ENCODE measurements at places on chromosomes 6 and 20.

- DNase-seq: no peak
These were observed 74.6 kb downstream of the OR2B2 start for GRCh38 chr6:27837625-27838057.

DNA sequence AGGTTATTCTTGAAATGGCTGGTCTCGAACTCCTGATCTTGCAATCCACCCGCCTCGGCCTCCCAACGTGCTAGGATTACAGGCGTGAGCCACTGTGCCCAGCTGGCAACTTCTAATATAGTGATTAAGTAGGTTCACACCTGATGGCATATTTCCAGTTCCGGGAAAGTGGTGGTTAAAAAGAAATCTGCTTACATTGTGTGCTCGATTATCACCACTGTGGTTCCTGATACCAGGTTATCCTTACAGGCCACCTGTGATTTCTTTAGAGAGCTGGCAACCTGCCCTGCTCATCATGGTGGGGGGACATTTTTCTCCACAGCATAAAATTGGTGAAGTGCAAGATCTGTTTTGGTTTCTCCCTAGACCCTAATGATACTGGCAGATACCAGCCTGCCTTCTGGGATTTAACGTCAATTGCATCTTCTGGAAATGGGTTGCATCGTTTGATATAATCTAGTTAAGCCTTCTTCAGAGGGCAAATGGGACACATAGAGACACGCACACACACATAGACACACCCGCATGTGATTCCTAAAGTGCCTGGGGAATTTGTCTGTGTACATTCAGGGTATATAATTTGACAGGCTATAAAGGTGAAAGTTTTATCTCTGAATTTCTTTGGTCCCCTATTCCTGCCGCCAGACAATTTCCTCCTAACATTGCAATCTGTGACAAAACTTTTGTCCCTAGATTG lies 49.7 kb upstream of the CITED2 start:
- no peak for DNase-seq

DNA sequence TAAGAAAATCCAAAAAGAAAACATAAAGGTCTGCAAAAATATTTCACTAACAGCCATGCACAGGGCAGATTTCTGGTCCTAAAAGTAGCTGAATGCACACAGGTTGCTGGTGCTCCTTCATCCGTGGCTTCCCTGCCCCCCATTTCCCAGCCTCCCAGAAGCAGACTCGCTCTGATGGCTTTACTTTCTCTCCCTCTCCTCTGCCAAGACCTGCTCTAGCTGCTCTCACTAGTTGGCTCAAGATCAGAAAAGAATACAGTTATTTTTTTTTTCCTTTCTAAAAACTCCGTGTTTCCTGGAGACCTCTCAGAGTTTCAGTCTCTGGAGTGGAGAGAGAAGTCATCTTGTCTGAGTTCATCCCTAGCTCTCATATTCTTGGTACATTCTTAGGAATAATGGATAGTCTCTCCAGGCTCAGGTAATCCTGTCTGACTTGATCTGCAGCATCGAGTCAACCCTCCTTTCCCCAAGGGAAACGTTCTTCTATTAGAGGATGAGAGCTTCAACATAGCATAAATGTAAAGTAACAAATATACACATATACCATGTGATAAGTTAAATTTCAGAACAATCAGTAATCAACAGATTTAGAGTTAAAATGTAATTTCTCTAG lies 214.2 kb downstream of the TBC1D7 start:
- no peak for DNase-seq

DNA sequence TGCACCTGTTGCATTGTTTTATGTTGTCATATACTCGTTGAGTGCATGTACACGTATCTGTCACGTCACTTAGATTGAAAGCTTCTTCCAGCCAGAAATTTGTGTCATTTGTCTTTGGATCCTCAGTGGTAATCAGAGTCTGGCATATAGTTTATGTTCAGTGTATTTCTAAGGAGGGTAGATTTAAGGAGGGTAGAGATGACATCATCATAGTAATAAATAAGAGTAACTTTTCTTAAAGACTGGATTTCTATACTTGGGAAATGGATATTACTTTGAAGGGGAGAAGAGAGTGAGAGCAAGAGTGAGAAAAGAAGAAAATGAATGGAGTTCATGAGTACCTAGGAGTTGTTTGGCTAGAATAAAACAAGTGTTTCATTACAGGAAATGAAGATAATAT lies 255.0 kb upstream of the SASH1 start:
- DNase-seq: no peak

GRCh38 chr6:31178143-31179041 lies 7.9 kb upstream of the POU5F1 start:
- DNase-seq: no peak

GRCh38 chr6:146791930-146792329 lies 193.2 kb downstream of the ADGB start:
- DNase-seq: no peak

DNA sequence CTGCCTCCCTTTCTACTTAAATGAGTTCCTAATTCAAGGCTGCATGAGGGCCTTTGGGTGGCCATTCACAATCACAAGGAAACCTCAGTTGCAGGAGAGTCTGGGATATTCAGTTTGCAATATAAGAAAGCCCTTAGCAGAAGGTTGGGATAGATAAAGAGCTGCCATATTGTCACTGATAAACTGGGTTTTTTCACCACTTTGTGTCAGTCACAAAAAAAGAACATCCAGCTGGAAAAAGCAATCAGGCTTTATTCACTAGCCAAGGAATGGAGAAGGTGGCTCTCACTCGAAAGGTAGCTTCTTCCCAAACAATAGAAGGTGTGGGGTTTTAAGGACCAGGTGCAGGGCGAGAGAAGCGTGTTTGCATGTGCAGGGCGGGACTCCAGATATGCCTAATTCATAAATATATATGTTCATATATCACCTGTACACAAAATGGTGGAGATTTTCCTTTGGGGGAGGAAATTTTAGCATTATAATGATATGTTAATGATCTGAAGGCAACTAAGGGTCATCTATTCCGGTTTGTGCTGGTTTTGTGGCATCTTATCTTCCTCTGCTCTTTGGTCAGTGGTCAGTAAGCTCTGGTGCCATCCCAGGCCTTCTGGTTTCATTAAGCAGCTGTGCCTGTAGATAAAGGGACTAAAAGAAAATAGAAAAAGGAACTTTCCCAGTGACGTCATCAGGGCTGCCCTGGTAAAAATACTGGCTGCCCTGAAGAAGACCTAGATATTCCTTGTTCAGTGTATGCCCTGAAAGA lies 97.1 kb upstream of the IYD start:
- no peak for DNase-seq

DNA sequence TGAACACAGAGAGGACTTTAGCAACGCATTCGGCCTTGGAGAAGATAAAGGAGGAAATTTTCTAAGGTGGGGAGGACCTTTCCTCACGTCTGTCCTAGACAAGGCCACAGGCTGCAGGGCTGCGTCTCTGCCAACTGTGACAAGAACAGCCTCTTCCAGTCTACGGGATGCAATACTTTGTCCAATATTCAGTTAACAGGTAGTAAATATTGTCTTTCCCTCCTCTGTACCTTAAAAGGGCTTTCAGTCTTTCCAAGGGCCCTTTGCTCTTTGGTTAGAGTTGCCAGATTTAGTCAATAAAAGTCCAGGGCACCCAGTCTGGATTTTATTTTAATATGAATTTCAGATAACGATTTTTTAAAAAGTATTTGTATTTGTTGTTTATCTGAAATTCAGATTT lies 78.2 kb downstream of the ELOVL4 start:
- no peak for DNase-seq

- no peak for DNase-seq
These were observed 783.0 kb downstream of the TENT5A start for GRCh38 chr6:80969439-80969838.

DNA sequence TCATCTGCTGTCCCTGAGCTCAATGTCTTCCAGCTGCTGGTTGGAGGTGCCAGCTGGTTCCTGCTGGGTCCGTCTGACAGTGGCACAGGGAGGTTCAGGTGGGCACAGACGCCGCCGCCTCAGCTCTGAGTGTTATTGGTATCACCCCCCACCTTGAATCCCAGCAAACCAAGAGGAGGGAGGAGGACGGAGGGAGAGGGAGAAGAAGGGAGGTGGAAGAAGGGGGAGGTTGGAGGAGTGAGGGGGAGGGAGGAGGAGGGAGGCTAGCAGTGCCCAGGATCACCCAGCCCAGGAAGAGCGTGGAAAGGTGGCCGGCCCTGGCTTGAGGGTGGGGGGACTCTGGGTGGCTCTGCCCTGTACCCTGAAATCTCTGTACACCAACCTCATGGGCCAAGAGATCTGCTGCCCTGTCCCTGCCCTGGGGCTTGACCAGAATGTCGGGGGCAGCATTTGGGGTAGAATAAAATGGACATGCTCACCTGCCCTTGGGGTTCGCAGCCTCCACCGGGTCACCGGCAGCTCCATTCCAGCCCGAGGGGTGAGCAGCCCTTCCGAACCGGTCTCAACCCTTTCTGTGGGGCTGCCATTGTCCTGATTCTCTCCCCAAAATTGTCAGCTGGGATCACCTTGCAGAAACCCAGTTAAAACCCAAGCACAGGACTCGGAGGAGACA lies 17.1 kb downstream of the NTSR1 start:
- DNase-seq: no peak

DNA sequence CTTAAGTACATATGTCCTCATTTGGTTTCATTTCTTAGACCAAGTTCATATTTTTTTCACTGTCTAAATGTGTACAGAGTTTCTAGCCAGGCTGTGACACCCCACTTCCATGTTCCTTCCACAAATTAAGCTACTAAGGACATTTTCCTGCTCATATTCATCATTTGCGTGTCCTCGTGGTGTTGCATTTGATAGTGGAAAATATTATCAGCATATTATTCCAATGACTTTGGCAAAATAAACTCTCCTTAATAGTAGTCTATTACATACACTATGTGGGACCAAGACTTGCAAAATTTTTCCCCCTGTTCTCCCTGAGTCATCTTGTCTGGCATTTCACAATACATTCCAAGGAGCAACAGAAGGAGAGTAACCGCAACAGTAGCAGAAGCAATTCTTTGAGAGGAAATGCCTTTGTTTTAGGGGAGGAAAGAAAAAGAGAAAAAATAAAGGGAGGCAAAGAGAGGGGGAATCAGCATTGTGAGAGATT lies 599.2 kb downstream of the COL12A1 start:
- no peak for DNase-seq

- no peak for DNase-seq
These were observed 180.5 kb downstream of the ADAT2 start for GRCh38 chr6:143270026-143270425.

DNA sequence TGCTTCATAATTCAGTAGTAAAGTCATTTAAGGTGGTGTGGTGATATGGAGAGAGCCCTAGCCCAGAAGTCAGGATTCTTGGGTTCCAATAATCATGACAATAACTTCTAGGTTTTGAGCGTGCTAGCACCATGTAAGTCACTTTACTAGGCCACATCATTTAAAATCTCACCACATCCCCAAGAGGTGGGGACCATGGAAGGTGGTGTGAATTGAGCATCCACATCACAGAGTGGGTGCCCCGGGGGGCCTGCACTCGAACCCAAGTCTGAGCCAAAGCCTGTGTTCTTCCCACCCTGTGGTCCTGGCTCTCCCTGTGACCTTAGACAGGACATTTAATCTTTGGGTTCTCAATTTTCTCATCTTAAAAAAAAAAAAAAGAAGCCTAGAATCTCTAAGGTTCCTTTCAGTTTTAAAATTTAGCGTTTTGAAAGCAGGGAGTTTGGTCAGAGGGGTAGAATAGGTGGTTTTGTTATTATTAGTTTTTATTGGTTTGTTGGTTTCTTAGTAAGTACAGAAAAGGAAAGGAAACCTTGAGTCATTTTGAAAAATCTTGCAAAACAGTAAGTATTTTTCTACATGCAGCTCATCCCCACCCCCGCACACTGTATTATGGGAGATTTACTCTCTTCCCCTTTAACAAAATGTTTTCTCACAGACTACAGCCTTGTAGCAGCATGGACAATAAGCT lies 26.4 kb downstream of the ARMC2 start:
- DNase-seq: no peak

DNA sequence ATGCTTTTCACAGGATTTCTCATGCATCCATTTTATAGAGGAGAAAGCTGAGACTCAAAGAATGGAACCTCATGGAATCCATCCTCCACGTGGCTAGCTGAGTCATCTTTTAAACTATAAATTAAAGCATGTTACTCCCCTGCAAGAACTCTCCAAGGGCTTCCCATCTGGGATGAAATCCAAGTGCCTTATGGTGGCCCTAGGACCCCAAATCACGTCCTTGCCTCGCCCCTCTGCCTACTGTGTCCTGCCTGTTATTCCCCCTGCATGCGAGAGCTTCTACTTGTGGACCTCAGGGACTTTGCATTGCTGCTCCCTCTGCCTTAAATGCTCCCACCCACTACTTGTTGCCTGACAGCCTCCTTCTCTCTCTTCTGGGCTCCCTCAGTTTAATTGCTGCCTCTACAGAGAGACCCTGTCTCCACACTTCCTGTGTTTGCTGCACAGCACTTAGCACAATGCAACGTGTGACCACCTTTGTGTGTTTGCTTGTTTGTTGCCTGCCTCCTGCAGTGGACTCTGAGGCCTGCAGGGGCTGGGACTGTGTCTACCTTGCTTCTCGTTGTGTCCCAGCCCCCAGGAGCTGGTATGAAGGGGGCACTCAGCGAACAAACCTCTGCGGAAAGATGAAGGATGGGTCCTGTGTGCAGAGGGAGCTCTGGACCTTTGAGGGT lies 39.4 kb downstream of the TOX2 start:
- DNase-seq: no peak

DNA sequence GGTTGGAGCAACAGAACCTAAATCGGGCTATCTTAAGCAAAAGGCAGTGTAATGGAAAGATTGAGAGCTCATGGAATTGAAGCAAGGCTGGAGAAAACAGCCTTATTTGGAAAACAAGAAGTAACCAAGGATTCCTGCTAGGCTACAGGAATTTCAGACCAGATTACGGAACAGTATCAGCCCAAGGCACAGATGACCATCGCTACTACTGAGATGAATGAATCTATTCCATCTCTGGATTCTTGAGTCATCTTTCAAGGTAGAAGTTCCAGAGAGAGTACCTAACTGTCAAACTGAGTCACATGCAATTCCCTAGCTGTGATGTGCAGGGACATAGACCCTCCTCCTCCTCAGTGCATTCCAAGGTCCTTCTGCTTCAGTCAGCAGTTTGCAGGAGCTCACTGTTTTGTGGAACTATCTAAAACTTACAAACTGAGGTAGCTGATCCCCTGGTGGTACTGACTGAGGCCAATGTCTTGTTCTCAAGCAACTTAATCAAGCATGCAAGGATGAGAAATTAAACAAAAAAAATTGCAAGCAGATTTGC lies 62.0 kb upstream of the SMLR1 start:
- no peak for DNase-seq

DNA sequence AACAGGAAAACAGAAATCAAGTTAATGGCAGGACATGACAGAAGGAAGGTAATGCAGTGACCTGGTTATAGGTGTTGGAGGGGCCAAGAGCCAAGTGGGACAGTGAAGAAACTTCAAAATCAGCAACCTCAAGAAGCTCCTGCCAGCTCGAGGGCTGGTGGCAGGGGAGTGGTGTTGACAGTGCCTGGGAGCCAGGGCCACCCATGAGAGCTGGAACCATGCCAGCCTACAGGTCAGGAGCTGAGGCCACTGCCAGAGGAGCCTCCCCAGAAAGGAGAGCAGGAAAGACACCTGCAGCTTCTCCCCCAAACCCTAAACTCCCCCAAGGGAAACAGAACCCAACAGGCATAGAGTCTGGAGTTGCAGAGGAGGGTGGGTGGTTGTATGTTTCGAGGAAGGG lies 262.1 kb downstream of the LRFN2 start:
- DNase-seq: no peak

Measured in T-helper 1 cell (primary cell).